ENCODE measurements at places on chromosomes 1 and 21. TPM values are rescaled to one million over a fixed set of nuclear protein-coding genes. Genes with fewer than 3 reads are reported as not detected.

The PTPN7 gene
- total RNA-seq, result 0.98 TPM

GRCh38 chr1:205255941-205256780, 28.4 kb downstream of the TMCC2 start:
- 0 out of 2 replicates have a peak overlapping the region, but pooled peaks have one; percentile 83 for H3K27ac ChIP-seq
- peak; percentile 93 for DNase-seq
- H3K4me1 ChIP-seq, result peaks cover 17% of the 10 kb centered on the region
- no peak overlapping the region for H3K4me3 ChIP-seq
- H3K36me3 ChIP-seq, result no peaks in the 10 kb centered on the region
- no peaks in the 10 kb centered on the region for H3K27me3 ChIP-seq

The RAB13 gene
- total RNA-seq, result 117 TPM

GRCh38 chr1:63615768-63616420, 22.7 kb downstream of the PGM1 start:
- peaks cover 39% of the 10 kb centered on the region for H3K4me1 ChIP-seq
- no peaks in the 10 kb centered on the region for H3K27me3 ChIP-seq
- peak; percentile 58 for DNase-seq
- no peak overlapping the region for H3K4me3 ChIP-seq

DNA sequence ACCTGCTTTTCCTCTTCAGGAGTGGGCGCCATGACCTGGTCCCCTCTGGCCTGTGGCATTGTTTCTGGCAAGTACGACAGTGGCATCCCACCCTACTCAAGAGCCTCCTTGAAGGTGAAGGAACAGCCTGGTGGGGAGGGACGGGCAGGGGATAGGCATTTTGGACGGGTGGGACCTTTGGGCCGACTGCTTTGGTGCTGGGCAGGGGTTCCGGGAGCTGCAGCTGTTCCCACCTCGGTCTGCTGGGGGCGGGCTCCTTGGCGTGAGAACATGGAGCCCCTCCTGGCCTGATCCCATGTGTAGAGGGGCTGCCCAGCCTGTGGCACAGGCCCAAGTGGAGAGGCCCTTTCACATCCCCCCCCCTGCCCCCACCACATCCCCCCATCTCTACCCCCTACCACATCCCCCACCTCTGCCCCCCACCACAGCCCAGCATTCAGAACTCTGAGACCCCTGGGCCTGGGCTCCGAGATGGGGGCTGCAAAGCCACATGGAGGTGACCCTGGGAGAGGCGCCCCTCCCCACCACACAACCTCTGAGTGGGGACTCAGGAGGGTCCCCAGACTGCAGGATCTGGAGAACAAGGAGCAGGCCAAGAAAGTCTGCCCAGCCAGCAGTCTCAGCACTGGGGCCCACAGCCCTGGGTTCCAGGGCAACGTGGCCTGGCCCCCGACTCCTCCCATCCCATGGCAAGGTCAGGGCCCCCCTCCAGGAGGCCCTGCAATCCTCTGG, 50.0 kb downstream of the KCNAB2 start:
- no peak overlapping the region for H3K27ac ChIP-seq
- H3K4me3 ChIP-seq, result no peak overlapping the region
- no peak for DNase-seq
- no peaks in the 10 kb centered on the region for H3K36me3 ChIP-seq

DNA sequence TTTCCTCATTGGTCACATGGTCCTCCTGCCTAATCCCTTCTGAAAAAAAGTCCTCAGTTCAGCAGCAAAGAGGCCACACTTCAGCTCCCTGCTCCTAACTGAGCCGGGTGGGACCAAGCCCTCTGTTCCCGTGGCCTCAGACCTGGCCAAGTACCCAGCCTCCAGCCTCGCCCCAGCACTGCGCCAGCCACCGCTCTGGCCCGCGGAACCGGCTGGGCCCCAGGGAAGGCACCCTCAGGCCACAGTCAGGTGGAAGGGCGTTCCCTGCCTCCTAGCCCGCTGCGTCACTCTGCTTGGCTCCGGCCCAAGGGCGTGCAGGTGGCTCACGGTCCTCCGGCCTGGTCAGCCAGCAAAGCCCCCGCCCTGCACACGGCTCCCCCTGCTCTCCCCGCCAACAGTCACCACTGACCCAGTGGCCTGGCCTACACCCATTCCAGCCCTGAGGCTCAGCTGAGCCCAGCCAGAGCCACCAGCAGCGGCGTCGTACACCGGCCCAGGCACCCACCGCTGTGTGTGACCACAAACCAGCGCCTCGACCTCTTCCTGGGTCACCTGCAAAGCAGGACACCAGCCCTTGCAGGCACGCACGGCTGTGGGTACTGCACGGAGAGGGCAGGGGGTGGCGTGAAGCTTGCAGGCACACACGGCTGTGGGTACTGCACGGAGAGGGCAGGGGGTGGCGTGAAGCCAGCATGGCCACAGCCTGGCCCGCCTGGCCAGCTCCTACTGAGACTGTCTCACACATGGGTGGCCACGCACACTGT, 19.4 kb downstream of the NADK start:
- no peaks in the 10 kb centered on the region for H3K27me3 ChIP-seq
- no peak overlapping the region for H3K4me3 ChIP-seq
- no peak for DNase-seq
- peaks cover 47% of the 10 kb centered on the region for H3K36me3 ChIP-seq

DNA sequence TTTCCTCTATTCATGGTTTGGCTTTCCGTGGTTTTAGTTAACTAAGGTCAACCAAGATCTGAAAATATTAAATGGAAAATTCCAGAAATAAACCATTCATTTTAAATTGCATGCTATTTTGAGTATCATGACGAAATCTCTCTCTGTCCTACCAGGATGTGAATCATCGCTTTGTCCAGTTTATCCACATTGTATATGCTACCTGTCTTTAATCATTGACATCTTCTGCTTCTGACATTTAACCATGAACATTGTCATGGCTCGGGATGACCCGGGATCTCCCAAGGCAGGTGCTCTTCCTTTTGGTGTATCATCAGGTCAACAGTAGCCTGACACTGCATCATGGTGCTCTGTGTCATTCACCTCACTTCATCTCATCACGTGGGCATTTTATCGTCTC, 125.5 kb upstream of the HNRNPU start:
- no peak overlapping the region for H3K4me3 ChIP-seq
- H3K36me3 ChIP-seq, result no peaks in the 10 kb centered on the region
- H3K4me1 ChIP-seq, result no peaks in the 10 kb centered on the region
- H3K27ac ChIP-seq, result no peak overlapping the region
- H3K27me3 ChIP-seq, result no peaks in the 10 kb centered on the region
- DNase-seq, result no peak

GRCh38 chr1:116284819-116285390, 88.1 kb upstream of the ATP1A1 start:
- no peaks in the 10 kb centered on the region for H3K4me1 ChIP-seq
- H3K4me3 ChIP-seq, result no peak overlapping the region
- H3K27ac ChIP-seq, result no peak overlapping the region
- no peaks in the 10 kb centered on the region for H3K27me3 ChIP-seq
- no peaks in the 10 kb centered on the region for H3K36me3 ChIP-seq

The DYNLT5 gene
- 1.6 TPM for total RNA-seq

- H3K27me3 ChIP-seq, result no peaks in the 10 kb centered on the region
- H3K27ac ChIP-seq, result no peak overlapping the region
- no peak for DNase-seq
- no peaks in the 10 kb centered on the region for H3K4me1 ChIP-seq
These were observed 109.9 kb downstream of the KIAA0319L start for GRCh38 chr1:35447278-35447677.

DNA sequence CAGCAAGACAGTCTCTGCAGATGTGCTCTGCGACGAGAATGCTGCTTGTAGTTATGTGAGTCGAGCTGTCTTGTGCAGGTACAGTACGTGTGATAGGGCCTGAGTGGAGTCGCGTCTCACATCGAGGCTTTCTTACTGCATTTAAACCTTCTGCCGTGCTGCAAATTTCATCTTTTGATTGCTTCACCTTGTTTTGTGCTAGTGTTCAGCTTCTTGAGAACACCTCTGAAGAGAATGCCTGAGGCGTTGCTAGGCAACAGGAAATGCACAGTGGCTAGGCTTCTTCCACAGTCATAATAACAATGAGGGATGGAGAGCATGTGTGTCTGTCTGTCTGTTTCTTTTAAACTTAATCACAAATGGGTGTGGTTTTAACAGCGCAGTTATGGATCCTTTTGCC, 52.9 kb downstream of the MRPS6 start:
- DNase-seq, result no peak
- no peaks in the 10 kb centered on the region for H3K27me3 ChIP-seq
- no peak overlapping the region for H3K4me3 ChIP-seq
- peak overlapping the region; percentile 61 for H3K27ac ChIP-seq
- peaks cover 26% of the 10 kb centered on the region for H3K36me3 ChIP-seq

The TPTE gene
- total RNA-seq, result not detected

The CR1L gene
- 12.5 TPM for total RNA-seq

- no peak overlapping the region for H3K4me3 ChIP-seq
- H3K27me3 ChIP-seq, result no peaks in the 10 kb centered on the region
- peak; percentile 43 for DNase-seq
- peaks cover 56% of the 10 kb centered on the region for H3K4me1 ChIP-seq
- peak overlapping the region; percentile 86 for H3K27ac ChIP-seq
- no peaks in the 10 kb centered on the region for H3K36me3 ChIP-seq
These were observed 182.9 kb downstream of the CDC7 start for GRCh38 chr1:91683598-91683951.

The PCNX2 gene
- 59.4 TPM for total RNA-seq

DNA sequence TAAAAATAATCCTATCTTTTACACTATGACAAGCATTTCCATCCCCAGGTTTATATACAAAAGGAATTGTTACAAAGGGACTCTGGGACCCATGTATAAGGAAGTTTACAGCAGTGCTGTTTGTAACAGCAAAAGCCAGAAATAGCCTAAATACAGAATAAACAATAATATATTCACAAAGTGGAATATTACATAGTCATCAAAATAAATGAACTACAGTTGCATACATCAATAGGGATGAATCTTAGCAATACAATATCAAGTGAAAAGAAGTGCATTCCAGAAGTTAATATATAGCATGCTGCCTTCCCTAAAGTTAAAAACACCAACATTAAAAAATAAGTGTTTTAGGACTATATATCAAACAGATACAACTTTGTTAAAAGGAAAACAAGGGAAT, 77.3 kb downstream of the EDEM3 start:
- H3K4me1 ChIP-seq, result peaks cover 17% of the 10 kb centered on the region
- peaks cover 2% of the 10 kb centered on the region for H3K27me3 ChIP-seq
- H3K4me3 ChIP-seq, result no peak overlapping the region
- H3K27ac ChIP-seq, result no peak overlapping the region
- H3K36me3 ChIP-seq, result peaks cover 14% of the 10 kb centered on the region
- no peak for DNase-seq

- H3K36me3 ChIP-seq, result no peaks in the 10 kb centered on the region
- no peak overlapping the region for H3K4me3 ChIP-seq
- H3K4me1 ChIP-seq, result peaks cover 33% of the 10 kb centered on the region
- DNase-seq, result peak; percentile 65
These were observed 1.0 kb upstream of the S100A2 start for GRCh38 chr1:153566414-153567371.

The SEC16B gene
- total RNA-seq, result 0.92 TPM

GRCh38 chr1:81690676-81691453, 109.9 kb upstream of the ADGRL2 start:
- H3K4me1 ChIP-seq, result peaks cover 35% of the 10 kb centered on the region
- no peak overlapping the region for H3K27ac ChIP-seq
- DNase-seq, result no peak
- no peaks in the 10 kb centered on the region for H3K27me3 ChIP-seq
- H3K36me3 ChIP-seq, result peaks cover 32% of the 10 kb centered on the region

GRCh38 chr1:2134621-2135307, 59.8 kb downstream of the FAAP20 start:
- DNase-seq, result no peak
- no peaks in the 10 kb centered on the region for H3K27me3 ChIP-seq
- H3K4me3 ChIP-seq, result no peak overlapping the region

The SMIM1 gene
- total RNA-seq, result 10.2 TPM

All from WTC11 (cell line).